ENCODE measurements at places on chromosomes 5 and 9.

GRCh38 chr9:15240927-15241326, 66.1 kb downstream of the TTC39B start:
- no peak for DNase-seq

DNA sequence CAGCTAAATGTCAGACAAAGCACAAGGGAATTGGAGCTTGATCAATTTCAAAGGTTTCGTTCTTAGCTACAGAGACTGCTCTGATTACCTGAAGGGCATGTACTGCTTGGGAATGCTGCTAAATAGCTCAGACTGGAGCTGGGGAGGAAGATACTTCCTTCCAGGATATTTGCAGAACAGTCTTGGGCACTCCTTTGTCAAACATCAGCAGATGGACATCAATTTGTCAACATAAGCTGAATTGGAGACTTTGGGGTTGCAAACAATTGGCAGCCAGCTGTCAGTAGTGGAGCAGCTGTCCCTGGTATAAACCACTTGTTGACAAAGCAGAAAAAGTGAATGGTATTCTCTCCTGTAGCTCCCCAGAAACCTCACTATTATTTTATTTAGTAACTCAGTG, 182.0 kb downstream of the CCDC192 start:
- DNase-seq = no peak

GRCh38 chr5:118692811-118693342, 295.5 kb downstream of the DTWD2 start:
- no peak for DNase-seq

DNA sequence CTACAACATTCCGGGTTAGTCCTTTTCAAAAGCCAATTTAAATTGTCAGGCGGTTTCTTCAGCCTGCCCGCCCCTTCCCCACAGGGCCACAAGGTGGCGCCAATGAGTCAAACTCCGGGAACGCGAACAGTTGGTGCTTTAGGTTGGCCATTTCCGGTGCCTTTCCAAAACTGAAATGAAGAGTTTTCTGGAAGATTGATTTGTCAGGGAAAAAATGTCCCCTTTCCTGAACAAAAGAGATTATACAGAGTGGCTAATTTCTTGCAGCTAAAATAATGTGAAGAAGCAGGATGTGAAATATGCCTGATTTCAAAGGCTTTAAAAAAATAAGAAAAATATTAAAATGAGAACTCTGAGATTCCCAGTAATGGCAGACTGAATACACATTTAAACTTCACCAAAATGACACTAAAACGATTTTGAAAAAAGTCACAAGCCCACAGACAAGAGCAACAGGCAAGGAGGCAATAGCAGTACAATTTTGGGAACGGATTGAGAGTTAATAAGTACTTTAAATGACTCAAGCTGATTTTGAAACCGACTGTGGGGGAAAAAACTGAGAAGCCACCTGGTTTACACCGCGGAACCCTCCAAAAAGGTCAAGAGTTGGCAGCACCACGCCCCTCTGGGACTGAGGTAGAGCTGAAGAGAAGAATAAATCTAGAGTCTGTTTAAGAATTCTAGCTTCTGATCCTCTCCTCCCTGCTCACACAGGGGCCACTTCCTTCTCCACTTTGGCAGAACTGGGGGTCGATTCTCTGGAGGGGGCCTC, 45.7 kb downstream of the SLC46A2 start:
- DNase-seq = peak; percentile 74

DNA sequence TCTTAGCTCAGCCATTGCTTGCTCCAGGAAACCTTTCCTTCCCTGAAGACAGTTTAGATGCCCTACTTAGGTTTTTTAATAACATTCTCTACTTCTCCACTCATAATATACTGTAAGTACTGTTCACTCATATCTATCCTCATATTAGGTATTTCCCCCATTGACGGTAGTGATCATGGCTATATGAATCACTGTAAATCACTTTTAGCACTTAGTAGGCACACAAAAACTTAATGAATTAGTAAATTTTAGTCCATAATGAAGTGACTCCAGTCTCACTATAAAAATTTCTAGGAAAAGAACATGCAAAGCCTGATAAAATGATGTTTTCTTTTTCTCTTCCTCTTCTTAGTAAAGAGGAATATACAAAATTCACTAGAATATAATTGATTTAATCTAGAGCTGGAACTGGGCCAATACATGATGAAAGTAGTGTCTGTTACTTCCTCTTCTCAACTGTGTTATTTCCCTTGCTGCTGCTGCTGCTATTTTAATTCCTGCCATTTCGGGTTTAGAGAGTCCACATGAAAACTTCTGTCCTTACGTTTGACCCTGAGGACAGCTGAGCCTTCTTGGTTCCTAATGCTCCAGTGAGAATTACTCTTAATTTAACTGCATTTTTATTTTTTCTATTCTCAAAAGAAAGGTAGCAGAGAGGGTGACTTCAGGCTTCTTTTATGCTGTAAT, 73.5 kb downstream of the LNPEP start:
- no peak for DNase-seq

DNA sequence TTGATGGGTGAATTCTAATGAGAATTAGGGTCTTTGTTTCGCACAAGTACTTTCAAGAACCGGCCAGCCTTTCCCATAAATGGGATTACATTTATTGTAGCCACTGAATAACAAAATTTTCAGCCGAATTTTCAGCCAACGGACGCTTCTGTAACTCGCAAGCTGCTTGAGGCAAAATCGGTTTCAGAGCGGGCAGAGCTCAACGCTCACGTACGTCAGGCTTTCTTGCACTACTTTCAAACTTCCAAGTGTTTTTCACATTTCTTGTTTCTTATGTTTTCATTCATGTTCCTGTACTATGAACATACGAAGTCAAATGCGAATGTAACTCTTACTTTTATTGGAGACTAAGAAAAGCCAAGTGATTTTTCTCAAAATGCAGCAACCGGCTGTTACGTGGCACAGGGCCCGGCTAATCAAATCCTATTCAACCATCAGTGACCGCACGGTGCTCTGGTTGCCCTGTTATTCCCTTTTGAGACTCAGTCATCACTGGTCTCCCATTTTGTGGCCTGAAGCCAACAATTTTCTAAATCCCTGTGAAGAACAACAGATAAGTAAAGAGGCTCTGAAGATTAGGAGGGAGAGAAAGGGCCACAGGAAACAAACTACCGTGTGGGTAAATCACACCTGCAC, 68.5 kb downstream of the SLC28A3 start:
- no peak for DNase-seq

DNA sequence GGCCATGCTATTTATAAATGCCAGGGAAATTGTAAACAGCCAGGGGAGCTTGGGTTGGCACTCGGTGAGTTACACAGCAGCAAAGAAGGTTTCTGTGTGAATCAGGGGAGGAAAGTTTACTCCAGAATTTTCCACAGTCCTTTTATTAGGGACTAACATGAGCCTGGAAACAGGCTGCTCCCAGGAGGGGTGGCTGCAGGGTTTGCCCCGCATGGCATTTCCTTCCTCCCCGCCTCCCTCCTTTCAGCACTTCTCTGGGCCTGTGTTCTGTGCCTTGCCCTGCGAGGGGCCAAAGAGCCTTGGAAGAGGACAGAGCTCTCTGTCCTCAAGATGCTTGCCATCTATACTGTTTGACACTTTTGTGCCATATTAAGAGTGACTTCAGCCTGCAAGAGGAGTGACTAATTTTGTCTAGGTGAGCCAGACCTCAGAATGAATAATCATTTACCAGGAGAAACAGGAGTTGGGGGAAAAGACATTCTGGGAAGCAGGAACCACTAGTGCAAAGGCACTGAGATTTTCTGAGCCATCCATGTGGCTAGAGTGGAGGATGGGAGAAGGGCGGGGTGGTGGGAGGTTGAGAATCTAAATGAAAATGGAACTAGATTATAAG, 1.8 kb downstream of the GSN start:
- no peak for DNase-seq

- DNase-seq = no peak
Measured at GRCh38 chr9:124303762-124304161, 46.0 kb downstream of the NEK6 start.

DNA sequence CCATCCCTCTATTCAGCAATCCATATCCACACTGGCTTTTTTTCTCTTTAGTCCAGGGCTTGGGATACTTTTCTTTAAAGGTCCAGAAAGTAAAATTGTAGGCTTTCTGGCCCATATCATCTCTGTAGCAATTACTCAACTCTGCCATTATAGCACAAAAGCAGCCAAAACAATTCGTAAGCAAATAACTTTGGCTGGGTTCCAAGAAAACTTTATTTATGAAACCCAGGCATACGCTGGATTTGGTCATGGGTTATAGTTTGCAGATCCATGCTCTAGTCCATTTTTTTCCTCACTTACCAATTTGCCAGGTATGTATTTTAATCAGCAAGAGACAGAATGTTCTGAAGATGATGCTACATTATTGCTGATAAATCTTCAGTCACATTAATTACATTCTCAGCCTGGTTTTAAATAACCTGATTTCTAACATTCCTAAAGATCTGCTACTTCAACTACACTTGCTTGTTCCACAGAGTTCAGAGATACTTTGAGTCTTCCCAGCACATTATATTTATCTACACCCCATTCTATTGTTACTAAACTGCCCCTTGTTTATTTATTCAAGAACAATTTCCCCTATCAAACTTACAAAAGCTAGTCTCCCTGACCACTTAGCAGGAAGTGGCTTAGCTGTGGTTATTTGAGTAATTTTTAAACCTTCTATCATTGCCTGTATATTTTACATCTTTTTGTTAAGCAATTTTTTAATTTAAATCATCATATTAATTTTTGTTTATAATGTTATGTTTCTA, 161.0 kb downstream of the ISL1 start:
- no peak for DNase-seq

GRCh38 chr5:133841831-133842750, 126.3 kb downstream of the C5orf15 start:
- DNase-seq = no peak
